Thymus (tissue), 14 donors: ENCODE measurements at places on chromosomes 12 and 14. TPM values are rescaled to one million over a fixed set of nuclear protein-coding genes. Genes with fewer than 3 reads are reported as not detected.

- no peak for DNase-seq
- H3K36me3 ChIP-seq = no peaks in the 10 kb centered on the region
- no peaks in the 10 kb centered on the region for H3K27me3 ChIP-seq
- no peaks in the 10 kb centered on the region for H3K4me1 ChIP-seq
Observed at GRCh38 chr14:60179431-60179869, 14.3 kb upstream of the DHRS7 start.

Gene PKP2
- 6.0 TPM for total RNA-seq

GRCh38 chr12:15558915-15559528 is 230.2 kb downstream of the EPS8 start:
- no peak for DNase-seq
- H3K36me3 ChIP-seq = no peaks in the 10 kb centered on the region
- H3K4me1 ChIP-seq = peaks cover 5% of the 10 kb centered on the region
- no peak overlapping the region for H3K4me3 ChIP-seq
- H3K27me3 ChIP-seq = no peaks in the 10 kb centered on the region

DNA sequence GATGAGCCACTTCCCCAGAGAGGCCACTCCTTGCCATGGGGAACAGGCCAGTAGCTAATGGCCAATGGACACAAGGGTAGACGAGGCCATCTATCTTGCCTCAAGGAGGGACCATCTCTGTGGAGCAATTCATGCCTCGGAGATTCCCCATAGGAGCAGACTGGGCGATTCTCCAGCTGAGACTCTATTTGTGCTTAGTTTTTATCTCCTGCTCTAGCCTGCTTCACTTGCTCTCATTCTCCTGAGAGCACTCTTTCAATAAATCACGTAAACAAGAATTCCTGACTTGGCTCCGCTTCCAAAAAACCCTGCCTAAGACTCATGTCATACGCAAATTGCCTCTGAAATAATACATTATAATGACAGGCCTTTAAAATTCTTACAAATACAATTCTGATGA is 396.4 kb upstream of the USP15 start:
- H3K4me3 ChIP-seq = no peak overlapping the region
- H3K4me1 ChIP-seq = no peaks in the 10 kb centered on the region
- no peak for DNase-seq
- H3K27ac ChIP-seq = no peak overlapping the region
- no peaks in the 10 kb centered on the region for H3K27me3 ChIP-seq

DNA sequence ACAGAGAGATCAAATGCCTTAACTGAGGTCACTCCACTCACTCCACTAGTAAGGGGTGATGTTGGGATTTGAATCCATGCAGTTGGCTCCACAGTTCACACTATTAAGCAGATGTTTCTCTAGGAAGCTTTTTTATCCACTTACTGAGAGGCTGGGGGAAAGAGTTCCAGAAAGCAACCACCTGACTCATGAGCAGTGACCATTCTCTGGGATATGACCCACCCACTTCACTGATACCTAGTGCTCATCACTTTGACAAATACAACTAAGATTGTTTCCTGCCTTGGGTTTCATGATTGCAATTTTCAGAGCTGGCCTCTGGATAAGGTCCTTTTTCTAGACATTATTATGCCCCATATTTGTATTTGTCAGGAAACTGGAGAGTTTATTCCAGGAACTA is 152.1 kb upstream of the PLEKHG7 start:
- H3K27me3 ChIP-seq = no peaks in the 10 kb centered on the region
- H3K36me3 ChIP-seq = no peaks in the 10 kb centered on the region
- no peaks in the 10 kb centered on the region for H3K4me1 ChIP-seq
- no peak for DNase-seq

GRCh38 chr14:89315493-89316470 is 101.3 kb downstream of the FOXN3 start:
- H3K4me1 ChIP-seq = peaks cover 3% of the 10 kb centered on the region
- no peaks in the 10 kb centered on the region for H3K36me3 ChIP-seq
- H3K27ac ChIP-seq = no peak overlapping the region
- DNase-seq = no peak
- no peaks in the 10 kb centered on the region for H3K27me3 ChIP-seq

Gene TMEM121
- total RNA-seq = 2.8 TPM

DNA sequence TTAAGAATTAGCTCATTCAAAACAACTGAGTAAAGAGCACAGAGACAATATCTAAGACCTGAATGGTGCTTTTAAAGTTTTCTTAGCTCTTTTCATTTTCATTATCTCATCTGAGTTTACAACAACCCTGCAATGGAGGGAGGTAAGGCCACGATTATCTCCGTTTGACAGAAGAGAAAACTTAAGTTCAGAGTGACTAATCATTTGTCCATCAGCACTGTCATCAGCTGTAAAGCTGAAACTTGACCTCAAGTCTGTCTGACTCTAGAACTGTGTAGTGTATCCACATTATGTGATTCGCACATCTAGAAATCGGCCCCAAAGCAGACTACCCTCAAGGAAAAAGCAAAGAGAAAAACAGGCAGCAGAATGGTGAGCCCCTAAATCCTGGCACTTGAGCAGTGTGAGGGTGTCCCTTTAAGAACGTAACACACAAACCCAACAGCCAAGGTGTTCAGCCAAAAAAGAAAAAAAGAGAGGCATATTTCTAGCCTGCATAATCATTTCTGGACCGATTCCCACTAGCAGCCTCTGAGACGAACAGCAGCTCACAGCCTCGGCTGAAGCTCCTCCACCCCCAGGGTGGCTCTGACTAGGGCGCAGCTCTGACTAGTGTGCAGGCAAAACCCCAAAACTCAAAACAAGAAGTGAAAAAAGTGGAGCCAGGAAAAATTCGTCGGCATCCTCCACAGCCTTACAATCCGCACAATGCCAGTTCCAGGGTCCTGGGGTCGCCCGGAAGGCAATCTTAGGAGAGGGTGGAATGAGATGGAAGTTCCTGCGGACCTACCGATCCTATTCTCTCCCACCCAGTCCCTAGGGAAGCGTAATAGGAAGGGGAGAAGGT is 1.6 kb downstream of the STXBP6 start:
- H3K27ac ChIP-seq = no peak overlapping the region
- no peaks in the 10 kb centered on the region for H3K4me1 ChIP-seq
- DNase-seq = no peak
- H3K36me3 ChIP-seq = no peaks in the 10 kb centered on the region
- peak overlapping the region; percentile 27 for H3K4me3 ChIP-seq

Gene WNT1
- total RNA-seq = not detected

- no peak overlapping the region for H3K4me3 ChIP-seq
- H3K27me3 ChIP-seq = no peaks in the 10 kb centered on the region
- DNase-seq = no peak
Observed at GRCh38 chr12:58656254-58657009, 263.9 kb downstream of the LRIG3 start.

GRCh38 chr14:82710267-82710841 is 1176.7 kb upstream of the SEL1L start:
- no peak overlapping the region for H3K27ac ChIP-seq
- H3K4me3 ChIP-seq = no peak overlapping the region
- H3K27me3 ChIP-seq = no peaks in the 10 kb centered on the region
- no peaks in the 10 kb centered on the region for H3K36me3 ChIP-seq
- H3K4me1 ChIP-seq = no peaks in the 10 kb centered on the region

DNA sequence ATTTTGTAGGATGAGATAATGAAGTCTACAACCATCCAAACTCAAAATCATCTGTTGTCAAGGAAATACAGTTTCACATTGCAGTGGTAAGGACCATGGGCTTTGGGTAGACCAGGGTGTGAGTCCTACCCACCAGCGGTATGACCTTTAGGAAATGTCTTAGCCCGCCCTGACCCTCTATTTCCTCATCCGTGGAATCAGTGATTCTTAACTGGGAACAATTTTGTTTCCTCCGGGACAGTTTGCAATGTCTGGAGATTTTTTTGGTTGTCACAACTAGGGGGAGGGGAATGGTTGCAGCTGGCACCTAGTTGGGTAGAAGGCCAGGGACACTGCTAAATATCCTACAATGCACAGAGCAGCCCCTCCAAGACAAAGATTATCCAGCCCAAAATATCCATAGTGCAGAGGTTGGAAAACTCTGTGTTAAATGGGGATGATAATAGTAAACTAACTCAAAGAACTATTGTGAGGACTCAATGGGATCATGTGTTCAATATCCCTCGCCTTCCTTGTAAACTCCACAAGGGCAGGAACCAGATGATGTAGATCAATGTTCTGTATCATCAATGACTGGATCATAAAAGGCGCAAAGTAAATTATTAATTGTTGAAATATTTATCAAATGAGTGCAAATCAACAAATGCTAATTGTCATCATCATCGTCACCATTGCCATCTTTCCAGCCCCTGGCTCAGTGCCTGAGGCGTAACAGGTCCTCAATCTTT is 15.7 kb upstream of the IFT81 start:
- no peaks in the 10 kb centered on the region for H3K36me3 ChIP-seq
- no peaks in the 10 kb centered on the region for H3K27me3 ChIP-seq
- no peak for DNase-seq
- no peak overlapping the region for H3K4me3 ChIP-seq
- no peak overlapping the region for H3K27ac ChIP-seq

- no peaks in the 10 kb centered on the region for H3K27me3 ChIP-seq
- H3K36me3 ChIP-seq = no peaks in the 10 kb centered on the region
- no peak overlapping the region for H3K4me3 ChIP-seq
- H3K4me1 ChIP-seq = peaks cover 6% of the 10 kb centered on the region
- peak; percentile 10 for DNase-seq
- H3K27ac ChIP-seq = peak overlapping the region; percentile 8
Observed at GRCh38 chr12:76020731-76021672, 10.6 kb downstream of the PHLDA1 start.

- no peak overlapping the region for H3K27ac ChIP-seq
- no peak for DNase-seq
- peaks cover 15% of the 10 kb centered on the region for H3K4me1 ChIP-seq
- H3K36me3 ChIP-seq = peaks cover 34% of the 10 kb centered on the region
Observed at GRCh38 chr14:89186856-89187376, 230.1 kb downstream of the FOXN3 start.

GRCh38 chr12:6140651-6141447 is 16.4 kb upstream of the VWF start:
- H3K27me3 ChIP-seq = no peaks in the 10 kb centered on the region
- H3K4me3 ChIP-seq = no peak overlapping the region
- peak overlapping the region; percentile 12 for H3K27ac ChIP-seq
- H3K36me3 ChIP-seq = no peaks in the 10 kb centered on the region

DNA sequence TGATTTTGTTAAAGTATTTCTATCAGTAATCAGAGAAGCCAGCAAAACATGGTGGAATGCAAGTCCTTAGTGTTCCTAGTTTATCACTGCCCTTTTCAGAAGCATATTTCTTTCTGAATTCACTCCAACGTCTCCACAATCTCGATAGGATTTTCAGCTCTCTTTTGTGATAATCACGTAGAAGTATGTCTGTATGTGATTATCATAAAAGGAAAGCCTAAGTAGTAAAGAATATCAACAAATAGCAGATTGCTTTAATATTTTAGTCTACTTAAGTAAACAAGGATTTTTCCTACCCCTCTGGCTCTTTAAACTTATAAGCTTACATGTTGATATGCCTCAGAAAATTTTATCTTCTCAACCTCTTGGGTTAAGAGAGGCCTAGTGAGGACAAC is 147.4 kb upstream of the NUDT4 start:
- no peak overlapping the region for H3K27ac ChIP-seq
- H3K4me3 ChIP-seq = no peak overlapping the region
- no peaks in the 10 kb centered on the region for H3K36me3 ChIP-seq

DNA sequence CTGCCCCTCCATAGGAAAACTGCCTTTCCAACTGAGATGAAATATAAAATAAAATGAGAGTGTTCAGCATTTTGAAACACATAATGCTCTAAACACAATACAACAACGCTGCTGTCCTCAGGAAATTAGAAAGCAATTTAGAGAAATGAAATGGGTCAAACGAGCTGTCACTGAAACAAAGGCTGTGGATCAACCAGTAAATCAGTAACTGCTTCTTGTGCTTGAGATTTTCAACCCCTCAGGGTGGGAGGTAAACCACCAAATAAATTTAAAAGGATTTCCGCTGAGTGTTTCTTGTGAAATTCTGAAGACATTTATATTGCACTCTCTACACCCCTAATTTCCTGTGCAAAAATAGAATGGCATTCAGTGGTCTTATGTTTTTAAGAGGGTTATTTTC is 657.1 kb upstream of the SEL1L start:
- H3K36me3 ChIP-seq = no peaks in the 10 kb centered on the region
- no peak for DNase-seq
- no peaks in the 10 kb centered on the region for H3K4me1 ChIP-seq
- H3K27ac ChIP-seq = no peak overlapping the region
- no peak overlapping the region for H3K4me3 ChIP-seq

Gene TESPA1
- 66.9 TPM for total RNA-seq

DNA sequence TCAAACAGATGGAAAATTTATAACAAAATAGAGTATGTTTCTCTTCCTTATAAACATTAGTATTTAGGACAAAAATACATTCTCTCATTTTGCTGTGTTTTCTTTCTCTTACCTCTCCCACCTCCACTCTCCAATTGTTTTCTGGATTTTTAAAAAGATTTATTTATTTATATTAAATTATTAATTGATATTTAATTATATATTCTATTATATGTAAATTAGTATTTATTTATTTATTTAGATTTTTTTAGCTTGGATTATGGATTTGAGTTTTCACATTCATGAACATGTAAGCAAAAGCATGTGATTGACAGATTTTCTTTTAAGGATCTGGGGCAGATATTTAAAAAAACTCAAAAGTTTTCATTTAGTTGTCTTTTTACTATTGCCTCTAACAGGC is 35.6 kb downstream of the SCN8A start:
- no peak overlapping the region for H3K27ac ChIP-seq
- H3K4me1 ChIP-seq = no peaks in the 10 kb centered on the region
- no peaks in the 10 kb centered on the region for H3K36me3 ChIP-seq
- no peak for DNase-seq
- H3K4me3 ChIP-seq = no peak overlapping the region

GRCh38 chr12:43694879-43695278 is 63.7 kb downstream of the PUS7L start:
- no peak overlapping the region for H3K27ac ChIP-seq
- no peak overlapping the region for H3K4me3 ChIP-seq
- no peaks in the 10 kb centered on the region for H3K4me1 ChIP-seq
- DNase-seq = no peak
- no peaks in the 10 kb centered on the region for H3K27me3 ChIP-seq

GRCh38 chr12:102685841-102686240 is 205.5 kb upstream of the IGF1 start:
- H3K36me3 ChIP-seq = no peaks in the 10 kb centered on the region
- no peak overlapping the region for H3K4me3 ChIP-seq

- H3K27me3 ChIP-seq = peaks cover 9% of the 10 kb centered on the region
- H3K27ac ChIP-seq = no peak overlapping the region
- peaks cover 3% of the 10 kb centered on the region for H3K4me1 ChIP-seq
- H3K36me3 ChIP-seq = no peaks in the 10 kb centered on the region
Observed at GRCh38 chr14:20618271-20618749, 23.2 kb downstream of the OR6S1 start.

DNA sequence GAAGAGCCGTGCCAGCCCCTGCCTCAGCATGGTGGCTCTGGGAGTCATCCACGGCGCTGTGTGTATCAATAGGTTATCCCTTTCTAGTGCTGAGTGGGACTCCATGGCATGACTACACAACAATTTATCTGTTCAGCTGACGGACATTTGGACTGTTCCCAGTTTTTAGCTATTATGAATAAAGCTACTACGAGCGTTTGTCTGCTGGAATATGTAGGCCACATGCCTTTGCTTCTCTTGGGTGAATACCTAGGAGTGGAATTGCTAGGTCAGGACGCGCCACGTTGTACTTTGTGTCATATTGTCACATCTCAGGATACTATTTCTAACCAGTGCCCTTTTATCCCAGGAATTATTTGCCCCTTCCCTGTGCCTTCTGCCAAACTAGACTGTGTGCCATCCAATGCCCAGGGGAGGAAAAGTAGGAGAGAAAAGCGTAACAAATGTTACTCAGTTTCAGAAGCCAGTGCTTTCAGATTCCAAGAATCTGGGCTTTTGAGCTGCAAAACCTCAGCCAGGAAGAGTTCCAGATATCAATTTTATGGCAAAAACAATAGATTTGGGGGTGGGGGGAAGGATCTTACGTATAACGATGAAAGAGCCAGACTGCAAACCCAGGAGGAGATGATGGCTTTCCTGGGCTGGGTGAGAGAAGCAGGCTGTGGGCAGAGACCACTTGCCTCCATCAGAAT is 62.5 kb upstream of the NCOR2 start:
- DNase-seq = no peak
- no peaks in the 10 kb centered on the region for H3K4me1 ChIP-seq
- H3K27me3 ChIP-seq = no peaks in the 10 kb centered on the region
